Activated CD4-positive, alpha-beta T cell treated with anti-CD3 and anti-CD28 coated beads for 36 hours (primary cell): ENCODE measurements at places on chromosomes 2 and 18. TPM values are rescaled to one million over a fixed set of nuclear protein-coding genes. Genes with fewer than 3 reads are reported as not detected.

The ERBB4 gene
- not detected for total RNA-seq

The UNC80 gene
- total RNA-seq = not detected

The GAREM2 gene
- total RNA-seq = 5.7 TPM

DNA sequence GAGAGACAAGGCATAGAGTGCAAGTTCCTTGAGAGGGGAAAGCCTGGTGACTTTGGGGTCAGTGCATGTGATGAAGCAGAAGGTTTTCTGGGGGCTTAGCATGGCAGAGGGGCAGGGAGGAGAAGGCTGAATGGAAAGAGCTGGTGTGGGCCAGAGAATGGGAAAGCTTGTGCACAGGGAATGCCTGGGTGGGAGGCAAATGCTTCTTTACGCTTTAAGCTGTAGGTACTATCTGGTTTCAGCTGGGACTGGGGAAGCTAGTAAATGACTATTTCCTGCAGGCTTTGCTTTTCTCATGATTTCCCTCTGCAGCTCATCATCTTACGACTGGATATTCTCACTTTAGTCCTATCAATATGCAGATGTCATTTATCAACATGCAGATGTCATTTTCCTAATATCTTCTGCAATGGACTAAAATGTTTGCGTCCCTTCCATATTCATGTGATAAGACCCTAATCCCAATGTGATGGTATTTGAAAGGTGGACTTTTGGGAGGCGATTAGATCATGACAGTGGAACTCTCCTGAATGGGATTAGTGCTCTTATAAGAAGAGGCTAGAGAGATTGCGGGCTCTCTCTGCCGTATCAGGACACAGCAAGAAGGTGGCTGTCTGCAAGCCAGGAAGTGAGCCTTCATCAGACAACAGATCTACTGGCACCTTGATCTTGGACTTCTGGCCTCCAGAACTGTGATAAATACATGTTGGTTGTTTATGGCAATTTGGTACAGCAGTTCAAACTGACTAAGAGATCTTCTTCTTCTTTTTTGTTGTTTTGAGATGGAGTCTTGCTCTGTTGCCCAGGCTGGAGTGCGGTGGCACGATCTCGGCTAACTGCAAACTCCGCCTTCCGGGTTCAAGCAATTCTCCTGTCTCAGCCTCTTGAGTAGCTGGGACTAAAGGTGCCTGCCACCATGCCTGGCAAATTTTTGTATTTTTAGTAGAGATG is 50.1 kb downstream of the MYCN start:
- DNase-seq = no peak

DNA sequence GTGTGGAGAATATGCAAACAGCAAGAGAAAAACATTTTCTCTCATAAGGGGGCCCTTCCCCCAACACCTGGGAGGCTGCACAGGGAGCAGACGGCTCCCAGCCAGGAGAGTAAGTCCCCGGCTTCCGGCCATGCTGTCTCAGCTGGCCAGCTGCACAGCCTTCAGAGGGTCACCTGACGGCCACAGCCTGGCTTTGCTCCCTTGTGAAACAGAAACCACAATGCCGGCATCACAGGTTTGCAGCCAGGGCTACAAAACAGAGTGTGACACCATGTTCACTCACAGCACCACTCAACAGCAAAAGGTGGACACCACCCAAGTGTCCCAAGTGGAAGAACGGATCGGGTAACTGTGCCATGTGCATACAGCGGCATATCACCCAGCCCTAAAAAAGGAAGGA is 86.9 kb upstream of the GPC1 start:
- no peak for DNase-seq

- no peak for DNase-seq
Measured at GRCh38 chr2:238030422-238031155, 30.2 kb upstream of the SCLY start.
